ENCODE measurements at places on chromosomes 13 and 19. TPM values are rescaled to one million over a fixed set of nuclear protein-coding genes. Genes with fewer than 3 reads are reported as not detected.

DNA sequence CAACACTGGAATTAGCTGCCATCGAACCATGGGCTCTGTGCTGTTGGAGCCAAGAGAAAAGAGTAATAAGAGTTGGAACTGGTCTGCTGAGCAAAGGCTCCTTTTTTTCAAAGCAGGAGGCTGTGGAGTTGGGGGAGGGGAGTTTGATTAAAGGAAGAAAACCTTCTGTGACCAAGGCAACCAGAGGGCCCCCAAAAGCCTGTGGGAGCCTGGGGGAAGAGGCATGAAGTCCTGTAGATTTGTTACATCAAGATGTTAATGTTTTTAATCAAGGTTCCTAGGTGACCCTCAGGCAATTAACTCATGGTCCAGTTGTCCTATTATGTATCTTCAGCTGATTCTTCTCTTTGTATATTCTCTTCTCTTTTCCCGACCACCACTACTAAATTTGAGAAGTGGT, 403.9 kb downstream of the NDFIP2 start:
- no peak for DNase-seq

- no peak for DNase-seq
Observed at GRCh38 chr19:49614096-49614833, 23.3 kb downstream of the PRR12 start.

DNA sequence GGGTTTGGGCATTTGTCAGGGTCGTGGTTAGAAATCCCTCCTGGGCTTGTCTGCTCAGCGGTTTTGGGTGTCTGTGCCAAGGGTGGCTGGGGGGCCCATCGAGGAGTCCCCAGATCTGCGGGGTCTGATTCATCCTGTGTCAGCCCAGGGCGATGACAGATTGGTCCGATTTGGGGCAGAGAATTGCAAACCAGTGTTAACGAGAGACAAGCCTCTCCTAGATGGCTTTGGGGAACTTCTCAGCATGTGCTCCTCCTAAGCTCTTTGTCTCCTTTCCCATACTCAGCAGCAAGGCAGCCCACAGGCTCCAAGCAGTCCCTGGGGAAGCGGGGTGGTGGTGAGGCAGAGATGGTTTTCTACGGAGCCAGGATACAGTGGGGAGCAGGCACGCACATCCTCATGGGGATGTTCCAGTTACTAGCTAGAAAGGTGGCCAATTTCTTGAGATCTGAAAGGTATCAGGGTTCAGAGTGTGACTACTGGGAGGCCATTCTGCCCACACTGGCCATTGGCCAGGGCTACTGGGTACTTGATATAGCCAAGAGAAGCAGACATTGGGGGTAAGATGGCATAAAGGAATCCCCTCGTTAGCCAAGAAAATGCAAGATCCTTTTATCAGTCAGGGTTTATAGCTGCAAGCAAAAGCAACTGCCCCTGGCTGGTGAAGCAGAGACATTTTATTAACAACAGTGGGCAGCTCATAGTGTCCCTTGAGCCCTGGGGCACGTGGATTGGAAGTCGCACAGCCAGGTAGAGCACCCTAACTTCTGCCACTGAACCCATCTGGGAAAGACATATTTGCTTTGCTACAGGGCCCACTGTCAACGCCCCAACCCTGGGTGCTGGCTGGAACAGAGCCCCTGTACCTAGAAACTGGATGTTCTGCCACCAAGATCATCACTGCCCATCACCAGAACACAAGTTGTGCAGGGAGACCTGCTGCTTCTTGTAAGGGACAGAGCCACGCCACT, 63.6 kb downstream of the RGCC start:
- DNase-seq, result no peak

Gene CABP5
- total RNA-seq, result not detected

Gene PRDX2
- 199 TPM for total RNA-seq
